Activated gamma-delta T cell treated with Interleukin-2 at 50 U/mL for 16 hours (primary cell): ENCODE measurements at places on chromosomes 5 and 9.

- no peak for DNase-seq
These were observed 53.2 kb upstream of the FSTL4 start for GRCh38 chr5:133665571-133665970.

DNA sequence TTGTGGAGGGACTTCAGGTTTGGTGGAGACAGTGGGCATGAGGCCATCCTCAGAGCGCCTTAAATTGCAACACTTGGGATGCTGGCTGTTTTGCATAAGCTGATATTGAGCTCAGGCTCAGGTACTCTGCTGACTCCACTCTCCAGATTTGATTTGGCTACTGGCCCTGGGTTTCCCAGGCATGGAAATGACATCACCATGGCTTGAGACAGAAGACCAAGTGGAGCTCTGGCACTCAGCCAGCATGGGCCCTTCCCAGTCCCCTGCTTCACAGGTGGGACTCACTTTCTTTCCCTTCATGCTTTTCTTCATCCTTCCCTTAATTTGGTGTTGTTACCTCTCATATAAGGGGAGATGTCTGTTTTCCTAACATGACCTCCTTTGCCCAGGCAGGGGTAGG, 72.0 kb upstream of the IL12B start:
- no peak for DNase-seq

DNA sequence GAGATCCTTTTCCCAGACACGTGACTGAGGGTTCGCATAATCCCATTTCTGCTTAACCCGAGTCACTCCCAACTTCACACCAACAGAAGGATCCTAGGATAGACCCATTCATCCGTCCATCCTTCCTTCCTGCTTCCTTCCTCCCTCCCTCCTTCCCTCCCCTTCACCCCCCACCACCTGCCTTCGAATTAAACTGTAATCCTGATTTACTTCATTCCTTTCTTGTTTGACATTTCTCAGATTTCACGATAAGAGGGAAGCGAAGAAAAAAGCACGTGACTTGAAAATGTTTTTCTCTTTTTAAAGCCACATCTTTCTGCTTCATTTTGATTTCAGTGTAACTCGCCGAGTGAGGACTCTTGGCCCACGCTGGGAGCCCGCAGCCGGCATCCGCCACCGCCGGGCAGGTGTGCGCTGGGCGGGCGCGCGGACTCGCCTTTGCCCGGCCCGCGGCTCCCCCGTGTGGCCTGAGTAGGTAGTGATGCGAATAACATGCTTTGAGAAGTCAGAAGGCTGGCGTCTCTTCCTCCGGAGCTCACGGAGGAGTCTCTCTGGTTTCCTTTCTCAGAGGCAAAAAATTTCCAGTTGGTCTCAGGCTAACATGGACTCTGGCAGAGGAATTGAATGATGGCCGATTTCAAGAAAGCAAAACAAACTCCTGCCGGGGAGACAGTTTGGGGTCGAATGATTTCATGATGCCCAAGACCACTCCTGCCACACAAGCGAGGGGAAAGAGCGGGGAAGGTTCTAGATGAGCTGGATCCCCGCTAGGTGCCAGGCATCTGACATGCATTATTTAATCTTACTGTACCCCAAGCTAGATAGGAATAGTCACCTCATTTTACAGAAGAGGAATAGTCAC, 117.7 kb downstream of the SLC12A2 start:
- DNase-seq = peak; percentile 84

DNA sequence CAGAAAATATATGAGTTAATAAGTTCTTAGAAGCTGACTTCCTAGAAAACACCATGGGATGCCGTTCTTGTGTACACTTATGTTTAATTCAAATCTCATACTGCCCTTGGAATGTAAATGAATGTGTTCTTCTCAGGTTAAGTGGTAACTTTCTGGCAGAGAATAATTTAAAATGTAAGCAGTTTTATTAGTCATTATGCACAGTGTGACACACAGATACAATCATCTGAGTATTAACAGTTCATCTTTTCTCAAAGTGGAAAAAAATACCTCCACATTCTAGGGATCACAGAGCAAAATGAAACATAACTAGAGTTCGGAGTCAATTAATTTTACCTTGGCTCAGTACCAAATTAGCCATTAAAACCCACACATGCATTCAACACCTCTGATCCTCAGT, 508.1 kb downstream of the CDH9 start:
- no peak for DNase-seq

- DNase-seq = no peak
These were observed 60.6 kb downstream of the SHB start for GRCh38 chr9:38008168-38009034.

GRCh38 chr5:66652818-66653217, 56.6 kb downstream of the MAST4 start:
- DNase-seq = no peak

DNA sequence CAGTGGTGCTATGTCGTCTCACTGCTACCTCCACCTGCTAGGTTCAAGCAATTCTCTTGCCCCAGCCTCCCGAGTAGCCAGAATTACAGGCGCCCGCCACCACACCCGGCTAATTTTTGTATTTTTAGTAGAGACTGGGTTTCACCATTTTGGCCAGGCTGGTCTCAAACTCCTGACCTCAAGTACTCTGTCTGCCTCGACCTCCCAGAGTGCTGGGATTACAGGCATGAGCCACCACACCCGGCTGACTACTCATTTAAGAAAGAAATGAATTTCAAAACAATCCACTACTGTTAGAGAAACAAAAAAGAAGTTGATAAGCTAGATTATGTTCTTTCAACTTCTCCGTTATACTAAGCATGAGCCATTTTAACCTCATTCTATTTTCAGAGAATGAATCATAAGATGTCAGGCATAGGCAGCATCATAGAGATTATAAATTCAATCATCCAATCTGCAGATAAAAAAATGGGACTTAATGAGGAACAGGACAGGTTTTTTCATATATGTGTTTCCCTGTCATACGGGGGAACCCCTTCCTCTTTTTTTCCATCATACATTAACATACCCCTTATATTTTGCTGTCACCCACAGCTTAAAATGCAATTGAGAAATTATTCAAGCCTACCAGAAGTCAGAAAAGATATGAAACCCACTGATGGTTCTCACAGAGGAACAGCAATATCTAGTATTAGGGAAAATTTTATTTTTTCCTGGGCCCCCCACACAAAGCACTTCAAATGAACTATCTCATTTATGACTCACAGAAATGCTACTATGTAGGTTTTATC, 26.5 kb upstream of the ADRB2 start:
- no peak for DNase-seq

- no peak for DNase-seq
These were observed 124.3 kb downstream of the SUSD1 start for GRCh38 chr9:112050544-112051475.

- DNase-seq = no peak
These were observed 20.0 kb downstream of the F2R start for GRCh38 chr5:76735762-76736545.

- no peak for DNase-seq
These were observed at the start of gene SLC36A3 for GRCh38 chr5:151303666-151304065. SLC36A3 (minus strand) TSS chr5:151303766; CDS start chr5:151303354, 412 bp downstream.

DNA sequence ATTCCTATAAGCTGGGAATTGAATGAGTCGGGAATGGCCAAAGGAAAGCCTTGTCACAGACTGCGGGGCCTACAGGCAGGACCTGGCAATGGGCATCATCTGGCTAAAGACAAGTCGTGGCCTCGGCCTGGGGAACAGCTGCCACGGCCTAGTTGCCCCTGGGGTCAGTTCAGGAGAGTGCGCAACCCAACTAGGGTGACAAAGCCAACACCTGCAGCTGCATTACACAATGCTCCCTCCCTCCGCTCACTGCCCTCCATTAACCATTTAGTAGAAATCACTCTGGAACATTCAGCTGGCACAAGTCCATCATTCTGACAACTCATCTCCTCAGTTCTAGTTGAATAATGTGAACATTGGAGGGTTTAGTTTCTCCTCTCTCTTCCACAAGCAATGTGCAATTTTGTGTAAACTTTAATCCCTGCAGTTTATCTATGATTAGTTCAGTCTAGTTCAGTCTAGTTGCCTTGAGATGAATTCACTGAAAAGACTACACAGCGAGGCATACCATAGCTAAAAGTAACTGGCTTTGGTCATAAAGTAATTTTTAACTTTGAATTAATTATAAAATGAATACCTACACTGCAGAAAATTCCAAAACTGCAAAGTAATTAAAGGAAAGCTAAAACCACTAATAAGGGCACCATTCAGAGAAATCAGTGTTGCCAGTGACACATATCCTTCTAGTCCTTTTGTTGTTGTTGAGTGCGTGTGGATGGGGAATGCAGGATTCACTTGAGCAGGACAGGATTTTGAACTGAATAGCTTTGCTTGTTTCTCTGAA, 5.1 kb downstream of the GLDC start:
- no peak for DNase-seq

GRCh38 chr5:107293541-107294210, 377.1 kb downstream of the EFNA5 start:
- no peak for DNase-seq

DNA sequence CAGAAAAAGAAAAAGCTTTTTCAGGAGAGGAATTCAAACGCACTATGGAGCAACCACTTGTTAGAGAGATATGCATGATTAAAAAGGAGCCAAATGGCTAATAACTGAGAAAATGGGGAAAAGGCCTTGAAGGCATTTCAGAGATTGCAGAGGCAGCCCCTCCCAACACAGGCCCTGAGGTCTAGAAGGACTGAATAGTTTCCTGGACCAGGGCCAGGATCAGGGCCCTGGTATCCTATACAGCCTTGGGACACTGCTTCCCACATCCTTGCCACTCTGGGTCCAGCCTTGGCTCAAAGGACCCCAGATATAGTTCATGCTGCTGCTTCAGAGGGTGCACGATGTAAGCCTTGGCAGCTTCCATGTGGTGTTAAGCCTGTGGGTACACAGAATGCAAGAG, 20.7 kb upstream of the FEM1C start:
- DNase-seq = no peak

- no peak for DNase-seq
These were observed 167.5 kb downstream of the HSPA4 start for GRCh38 chr5:133219296-133219695.

GRCh38 chr5:107251151-107251550, 419.6 kb downstream of the EFNA5 start:
- DNase-seq = no peak
